ENCODE measurements at places on chromosomes 5 and 9.

DNA sequence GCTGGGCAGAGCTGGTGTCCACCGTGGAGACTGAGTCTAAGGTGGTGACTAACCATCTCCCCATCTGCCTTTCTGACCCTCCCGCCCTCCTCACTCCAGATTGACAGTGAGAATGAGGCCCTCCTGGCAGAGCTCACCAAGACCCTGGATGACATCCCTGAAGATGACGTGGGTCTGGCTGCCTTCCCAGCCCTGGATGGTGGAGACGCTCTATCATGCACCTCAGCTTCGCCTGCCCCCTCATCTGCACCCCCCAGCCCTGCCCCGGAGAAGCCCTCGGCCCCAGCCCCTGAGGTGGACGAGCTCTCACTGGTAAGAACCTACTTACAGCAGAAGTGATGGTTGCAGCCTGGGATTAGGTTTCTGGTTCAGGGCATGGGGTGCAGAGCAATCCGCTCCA is 96.5 kb downstream of the PPARGC1B start:
- no peak for DNase-seq
- no peak overlapping the region for H3K27ac ChIP-seq
- H3K4me1 ChIP-seq: no peaks in the 10 kb centered on the region
- H3K27me3 ChIP-seq: no peaks in the 10 kb centered on the region
- H3K36me3 ChIP-seq: no peaks in the 10 kb centered on the region

GRCh38 chr5:128695791-128696530 is 157.9 kb upstream of the FBN2 start:
- H3K36me3 ChIP-seq: no peaks in the 10 kb centered on the region
- no peaks in the 10 kb centered on the region for H3K4me1 ChIP-seq
- H3K27ac ChIP-seq: no peak overlapping the region

DNA sequence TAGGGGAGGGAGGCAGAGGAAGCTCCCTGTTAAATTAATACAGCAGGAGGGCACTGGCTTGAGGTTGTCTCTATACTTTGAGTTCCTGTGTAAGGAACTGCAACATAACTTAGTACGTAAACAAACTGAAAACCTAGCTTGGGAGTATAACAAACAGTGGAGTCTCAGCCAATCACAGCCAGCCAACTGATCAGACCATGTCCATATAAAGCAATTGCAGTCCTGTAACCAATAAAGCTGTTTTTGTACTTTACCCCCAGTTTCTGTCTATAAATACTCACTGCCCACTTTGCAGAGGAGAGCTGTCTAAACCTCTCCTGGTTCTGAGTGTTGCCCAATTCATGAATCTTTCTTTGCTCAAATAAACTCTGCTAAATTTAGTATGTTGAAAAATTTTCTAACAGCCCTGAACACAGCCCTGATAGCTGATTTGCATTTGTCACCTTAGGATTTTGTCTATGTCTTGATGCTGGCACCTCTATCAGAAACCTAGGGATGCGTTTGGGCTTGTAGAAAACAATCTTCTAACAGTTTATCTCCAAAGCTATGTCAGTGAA is 39.9 kb downstream of the GDNF start:
- DNase-seq: no peak
- no peak overlapping the region for H3K4me3 ChIP-seq
- H3K4me1 ChIP-seq: no peaks in the 10 kb centered on the region
- no peaks in the 10 kb centered on the region for H3K27me3 ChIP-seq

- H3K4me3 ChIP-seq: no peak overlapping the region
- H3K27ac ChIP-seq: no peak overlapping the region
- H3K36me3 ChIP-seq: no peaks in the 10 kb centered on the region
- H3K4me1 ChIP-seq: no peaks in the 10 kb centered on the region
- no peaks in the 10 kb centered on the region for H3K27me3 ChIP-seq
- DNase-seq: no peak
Observed at GRCh38 chr5:167822241-167822640, 469.2 kb upstream of the WWC1 start.

GRCh38 chr9:100639854-100640253 is 62.0 kb downstream of the CAVIN4 start:
- H3K4me3 ChIP-seq: no peak overlapping the region
- no peak for DNase-seq
- H3K4me1 ChIP-seq: no peaks in the 10 kb centered on the region
- H3K27me3 ChIP-seq: no peaks in the 10 kb centered on the region
- H3K36me3 ChIP-seq: no peaks in the 10 kb centered on the region

- no peak overlapping the region for H3K4me3 ChIP-seq
- H3K36me3 ChIP-seq: no peaks in the 10 kb centered on the region
- peaks cover 17% of the 10 kb centered on the region for H3K4me1 ChIP-seq
- no peak for DNase-seq
- no peaks in the 10 kb centered on the region for H3K27me3 ChIP-seq
- no peak overlapping the region for H3K27ac ChIP-seq
Observed at GRCh38 chr5:109876941-109877669, 187.4 kb downstream of the MAN2A1 start.

GRCh38 chr5:90866333-90866732 is 307.7 kb downstream of the ADGRV1 start:
- DNase-seq: peak; percentile 11
- no peaks in the 10 kb centered on the region for H3K36me3 ChIP-seq
- no peaks in the 10 kb centered on the region for H3K27me3 ChIP-seq

- H3K27ac ChIP-seq: no peak overlapping the region
- H3K4me3 ChIP-seq: no peak overlapping the region
- no peaks in the 10 kb centered on the region for H3K36me3 ChIP-seq
- no peaks in the 10 kb centered on the region for H3K27me3 ChIP-seq
- no peaks in the 10 kb centered on the region for H3K4me1 ChIP-seq
Observed at GRCh38 chr5:31757806-31758205, 118.9 kb downstream of the PDZD2 start.

DNA sequence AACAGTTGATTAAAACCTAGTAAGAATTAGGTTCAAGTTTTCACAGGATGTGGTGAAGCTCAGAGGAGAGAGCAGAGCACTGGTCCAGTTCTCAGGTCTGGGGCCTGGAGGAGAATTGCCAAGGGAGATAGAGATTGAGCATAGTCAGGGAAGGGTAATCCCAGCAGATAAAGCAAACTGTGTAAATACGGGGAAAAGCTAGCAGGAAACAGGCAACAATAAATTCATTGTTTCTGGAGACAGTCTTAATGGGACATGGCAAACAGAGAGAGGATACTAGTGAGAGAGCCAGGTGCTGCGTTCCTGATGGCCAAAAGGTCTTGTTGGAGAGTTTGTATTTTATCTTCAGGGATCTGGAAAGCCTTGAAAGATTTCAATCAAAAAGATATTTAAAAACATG is 333.0 kb downstream of the PDE4D start:
- no peak for DNase-seq
- H3K27ac ChIP-seq: no peak overlapping the region
- H3K36me3 ChIP-seq: no peaks in the 10 kb centered on the region
- no peaks in the 10 kb centered on the region for H3K4me1 ChIP-seq
- no peak overlapping the region for H3K4me3 ChIP-seq

DNA sequence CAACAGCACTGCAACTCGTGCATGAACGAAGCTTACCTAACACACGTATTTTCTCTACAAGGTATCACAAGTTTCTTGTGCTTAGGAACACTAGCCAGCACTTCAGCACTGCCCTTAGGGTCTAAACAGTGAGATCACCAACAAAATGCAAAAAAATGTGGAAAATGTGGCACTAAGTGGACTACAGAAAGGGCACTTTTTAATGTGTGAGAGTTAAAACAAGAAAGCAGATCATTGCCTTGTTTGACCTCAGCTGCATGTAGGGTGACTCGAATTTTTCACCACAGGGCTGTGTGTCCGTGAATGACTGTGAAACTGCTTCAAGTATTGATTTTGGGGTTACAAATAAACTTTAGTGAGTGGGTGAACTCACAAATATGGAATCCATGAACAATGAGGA is 90.5 kb downstream of the MARCHF3 start:
- no peak overlapping the region for H3K27ac ChIP-seq
- H3K27me3 ChIP-seq: no peaks in the 10 kb centered on the region
- H3K4me1 ChIP-seq: no peaks in the 10 kb centered on the region
- no peaks in the 10 kb centered on the region for H3K36me3 ChIP-seq
- H3K4me3 ChIP-seq: no peak overlapping the region
- DNase-seq: no peak

GRCh38 chr5:156883316-156883875 is 33.3 kb downstream of the PPP1R2B start:
- no peak overlapping the region for H3K4me3 ChIP-seq
- no peaks in the 10 kb centered on the region for H3K4me1 ChIP-seq
- DNase-seq: no peak

GRCh38 chr5:12883395-12883794 is 979.1 kb upstream of the CTNND2 start:
- no peaks in the 10 kb centered on the region for H3K4me1 ChIP-seq
- H3K27me3 ChIP-seq: no peaks in the 10 kb centered on the region
- no peak overlapping the region for H3K27ac ChIP-seq
- no peak for DNase-seq

GRCh38 chr5:63245271-63245670 is 666.7 kb downstream of the LRRC70 start:
- no peaks in the 10 kb centered on the region for H3K4me1 ChIP-seq
- no peaks in the 10 kb centered on the region for H3K36me3 ChIP-seq
- no peak overlapping the region for H3K4me3 ChIP-seq
- DNase-seq: no peak
- no peaks in the 10 kb centered on the region for H3K27me3 ChIP-seq

- H3K27ac ChIP-seq: no peak overlapping the region
- no peak overlapping the region for H3K4me3 ChIP-seq
- peaks cover 71% of the 10 kb centered on the region for H3K27me3 ChIP-seq
- no peaks in the 10 kb centered on the region for H3K36me3 ChIP-seq
- peaks cover 10% of the 10 kb centered on the region for H3K4me1 ChIP-seq
- DNase-seq: no peak
Observed at GRCh38 chr5:154479160-154479943, 1.3 kb upstream of the HAND1 start.

DNA sequence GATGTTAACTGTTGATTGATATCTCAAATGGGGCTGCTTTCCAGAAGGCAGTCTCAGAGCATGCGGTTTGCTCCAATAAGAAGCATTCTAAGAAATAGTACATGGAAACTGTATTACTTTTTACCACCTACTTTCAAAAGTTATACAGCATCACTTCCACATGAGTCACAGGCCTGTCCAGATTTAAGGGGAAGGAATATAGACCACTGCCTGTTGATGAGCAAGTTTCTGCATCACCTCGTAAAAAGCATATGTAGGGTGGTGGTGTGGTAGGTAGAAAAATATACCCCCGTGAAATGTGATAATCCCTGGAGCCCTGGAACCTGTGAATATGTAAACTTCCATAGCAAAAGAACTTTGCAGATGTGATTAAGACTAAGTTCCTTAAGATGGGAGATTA is 816.6 kb upstream of the CDH6 start:
- no peaks in the 10 kb centered on the region for H3K36me3 ChIP-seq
- no peaks in the 10 kb centered on the region for H3K27me3 ChIP-seq
- H3K27ac ChIP-seq: no peak overlapping the region
- no peak for DNase-seq
- H3K4me1 ChIP-seq: no peaks in the 10 kb centered on the region

DNA sequence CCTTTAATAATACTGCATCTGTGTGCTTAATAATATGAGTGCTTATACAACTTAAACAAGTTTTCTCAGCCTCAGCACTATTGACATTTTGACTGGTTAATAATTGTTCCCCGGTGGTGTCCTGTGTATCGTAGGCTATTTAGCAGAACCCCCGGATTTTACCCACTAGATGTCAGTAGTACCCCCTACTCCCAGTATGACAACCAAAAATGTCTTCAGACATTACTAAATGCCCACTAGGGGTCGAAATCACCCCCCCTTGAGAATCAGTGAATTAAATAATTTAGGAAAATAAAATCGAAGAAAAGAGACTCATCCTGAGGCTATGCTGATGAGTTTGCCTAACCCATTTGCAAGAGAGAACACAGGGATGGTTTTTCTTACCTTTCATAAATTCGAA is 166.3 kb downstream of the ATP10B start:
- DNase-seq: no peak
- no peaks in the 10 kb centered on the region for H3K4me1 ChIP-seq

DNA sequence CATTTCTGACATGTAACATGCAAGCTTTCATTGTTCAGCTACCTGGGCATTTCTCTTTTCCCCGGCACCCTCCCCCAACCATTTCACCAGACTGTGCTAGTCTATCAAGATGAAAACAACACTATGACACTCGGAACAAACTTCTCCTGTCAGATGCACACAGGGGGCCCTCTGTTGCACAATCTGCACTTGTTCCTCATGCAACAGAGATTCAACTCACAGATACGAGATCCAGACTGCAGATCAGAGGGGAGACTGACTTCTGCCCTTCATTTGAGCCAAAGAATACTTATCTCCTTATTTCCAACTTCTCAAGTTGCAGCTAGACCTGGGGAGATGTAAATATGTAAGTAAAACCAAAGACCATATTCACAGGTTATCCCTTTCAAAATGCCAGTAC is 15.7 kb upstream of the FST start:
- no peaks in the 10 kb centered on the region for H3K36me3 ChIP-seq
- H3K4me1 ChIP-seq: no peaks in the 10 kb centered on the region
- H3K27ac ChIP-seq: no peak overlapping the region
- no peak overlapping the region for H3K4me3 ChIP-seq
- DNase-seq: no peak

GRCh38 chr5:144457160-144457559 is 286.5 kb downstream of the KCTD16 start:
- no peak overlapping the region for H3K27ac ChIP-seq
- H3K4me3 ChIP-seq: no peak overlapping the region
- H3K27me3 ChIP-seq: no peaks in the 10 kb centered on the region
- no peak for DNase-seq

DNA sequence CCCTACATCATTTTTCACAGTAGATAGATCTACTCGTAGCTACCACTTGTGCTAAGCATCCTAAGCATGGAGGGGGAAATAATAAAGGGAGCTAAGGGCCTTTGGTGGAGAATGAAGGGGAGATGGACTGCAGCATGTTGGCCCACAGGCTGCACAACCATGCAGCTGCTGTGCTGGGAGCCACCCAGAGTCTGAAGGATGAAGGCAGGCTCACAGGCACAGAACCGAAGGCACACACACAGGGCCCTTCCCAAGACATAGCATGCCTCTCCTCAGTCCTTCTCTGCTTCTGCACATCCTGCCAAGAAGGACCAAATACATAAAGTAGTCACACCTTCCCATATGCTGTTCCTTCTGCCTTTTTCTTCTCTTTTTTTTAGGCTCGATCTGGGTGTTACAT is 6.6 kb downstream of the FAM193B start:
- no peaks in the 10 kb centered on the region for H3K36me3 ChIP-seq
- H3K27ac ChIP-seq: no peak overlapping the region
- no peaks in the 10 kb centered on the region for H3K27me3 ChIP-seq

GRCh38 chr5:85132269-85132668 is 747.6 kb upstream of the EDIL3 start:
- H3K4me1 ChIP-seq: no peaks in the 10 kb centered on the region
- H3K36me3 ChIP-seq: no peaks in the 10 kb centered on the region
- no peaks in the 10 kb centered on the region for H3K27me3 ChIP-seq
- DNase-seq: no peak
- no peak overlapping the region for H3K4me3 ChIP-seq

- no peak for DNase-seq
- no peak overlapping the region for H3K4me3 ChIP-seq
- no peak overlapping the region for H3K27ac ChIP-seq
- H3K36me3 ChIP-seq: no peaks in the 10 kb centered on the region
Observed at GRCh38 chr9:20041697-20042081, 252.9 kb upstream of the SLC24A2 start.
